Activated CD4-positive, alpha-beta T cell treated with anti-CD3 and anti-CD28 coated beads, Interleukin-2, Interleukin-4, amounts not matched to agents 100 ng/mL and 50 ng/mL, durations not matched to agents 16 hours and 8 hours (primary cell): ENCODE measurements at places on chromosomes 13 and 19.
A peak's percentile ranks its signal among the peaks of the same experiment; 100 is the strongest.

GRCh38 chr13:105655046-105655445 is 880.4 kb downstream of the EFNB2 start:
- DNase-seq = no peak

DNA sequence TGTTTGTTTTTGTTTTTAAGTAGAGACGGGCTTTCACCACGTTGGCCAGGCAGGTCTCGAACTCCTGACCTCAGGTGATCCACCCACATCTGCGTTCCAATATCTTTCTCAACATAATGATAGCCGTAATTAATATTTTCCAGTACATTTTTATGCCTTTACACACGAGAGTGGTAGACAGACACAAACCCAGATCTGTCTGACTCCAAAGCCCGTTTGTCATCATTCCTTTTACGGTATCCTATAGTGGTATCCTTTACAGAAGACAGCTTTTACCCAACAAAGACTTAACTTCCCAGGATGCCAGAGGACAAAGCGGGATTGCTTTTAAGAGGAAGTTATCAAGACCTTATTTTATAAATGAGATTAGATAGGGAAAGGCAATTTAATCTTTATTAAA is 59.8 kb downstream of the IPO5 start:
- no peak for DNase-seq

GRCh38 chr13:67200605-67201004 is 29.5 kb downstream of the PCDH9 start:
- DNase-seq = no peak

- DNase-seq = no peak
Observed at GRCh38 chr19:35601971-35602370, 10.6 kb upstream of the HAUS5 start.

GRCh38 chr13:50326811-50327210 is 311.6 kb downstream of the KCNRG start:
- no peak for DNase-seq

DNA sequence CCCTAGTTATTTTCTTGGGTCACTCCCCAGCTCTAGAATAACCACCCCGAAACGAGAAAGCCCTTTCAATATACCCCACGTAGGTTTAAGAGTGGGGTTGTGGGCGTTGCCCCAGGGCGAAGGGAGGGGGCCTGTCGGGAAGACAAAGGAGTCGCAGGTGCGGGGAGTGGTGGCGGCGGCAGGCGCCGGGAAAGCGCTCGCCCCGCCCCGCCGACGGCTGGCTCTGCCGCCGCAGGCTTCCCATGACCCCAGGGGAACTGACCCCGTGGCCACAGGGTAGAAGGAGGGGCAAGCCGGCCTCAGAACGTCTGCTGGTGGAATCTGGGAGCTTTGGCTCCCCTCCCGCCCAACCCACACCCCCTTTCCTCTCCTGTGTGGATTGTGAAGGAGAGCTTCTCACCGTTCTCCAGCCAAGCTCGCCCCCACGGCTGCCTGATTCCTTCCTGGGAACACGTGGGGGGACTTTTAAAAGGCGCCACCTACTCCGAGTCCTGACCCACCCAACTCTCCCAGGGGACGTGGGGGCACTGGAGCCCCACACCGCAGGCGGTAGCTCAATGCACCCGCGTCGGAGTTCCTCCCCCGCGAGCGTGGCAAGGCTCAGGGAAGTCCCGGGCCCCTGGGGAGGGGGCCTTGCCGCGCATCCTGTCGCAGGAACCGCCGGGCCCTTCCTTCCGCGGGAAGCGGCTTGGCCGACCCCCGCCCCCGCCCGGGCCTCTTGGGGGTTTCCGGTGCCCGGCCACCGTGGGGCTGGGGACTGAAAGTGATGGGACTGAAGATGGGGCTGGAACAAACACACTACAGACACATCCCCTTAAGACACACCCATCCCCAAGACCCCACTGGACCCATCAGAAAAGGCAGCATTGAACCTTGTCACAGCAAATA is 5.5 kb downstream of the IER2 start:
- DNase-seq = peak; percentile 70

DNA sequence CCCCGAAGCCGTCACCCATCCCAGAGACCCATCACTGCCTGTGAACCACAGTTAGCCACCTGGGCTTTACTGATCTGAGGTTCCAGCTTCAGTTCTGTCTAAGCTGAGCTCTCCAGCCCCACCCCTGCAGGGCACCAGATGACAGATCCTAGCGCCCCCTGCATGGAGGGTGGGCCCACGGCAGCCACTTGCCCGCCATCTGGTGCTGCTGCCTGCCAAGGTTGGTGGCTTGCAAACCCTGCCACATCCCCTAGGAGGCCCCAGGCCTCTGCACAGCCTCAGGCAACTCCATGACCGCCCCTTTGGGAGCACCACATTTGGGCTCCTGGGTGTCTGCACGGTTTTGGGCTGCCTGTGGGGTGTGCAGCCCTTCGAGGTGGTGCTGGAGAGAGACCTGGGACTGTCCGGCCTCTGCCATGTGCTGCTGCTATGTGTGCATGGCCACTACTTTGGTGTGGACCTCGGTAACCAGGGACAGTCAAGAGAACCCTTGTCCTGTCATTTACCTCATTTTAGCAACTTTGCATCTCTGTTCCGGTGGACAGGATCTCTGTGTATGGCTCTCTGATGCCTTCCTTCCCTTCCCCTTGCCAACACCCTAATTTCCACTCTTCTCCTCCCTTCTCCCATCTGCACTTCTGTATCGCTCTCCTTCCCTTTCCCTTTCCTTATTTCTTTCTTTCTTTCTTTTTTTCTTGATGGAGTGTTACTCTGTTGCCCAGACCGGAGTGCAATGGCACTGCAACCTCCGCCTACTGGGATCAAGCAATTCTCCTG is 17.4 kb upstream of the SDHAF1 start:
- peak; percentile 31 for DNase-seq

DNA sequence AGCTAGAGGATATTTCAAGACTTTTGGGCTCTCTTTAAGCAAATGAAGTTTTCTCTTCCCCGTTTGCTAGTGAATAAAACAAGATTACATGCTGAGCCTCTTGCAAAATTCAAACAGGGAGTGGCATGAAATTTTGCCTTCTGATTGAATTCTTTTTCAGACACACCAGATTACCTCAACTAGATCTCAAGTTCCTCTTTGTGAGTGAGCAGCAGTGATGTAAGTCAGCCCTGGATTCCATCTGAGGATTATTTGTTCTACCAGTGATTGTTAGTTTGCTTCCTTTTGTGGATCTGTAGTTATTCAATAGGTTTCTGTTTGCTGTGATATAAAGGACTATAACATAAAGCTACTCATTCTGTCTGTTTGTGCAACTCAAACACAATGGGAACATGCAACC is 407.7 kb downstream of the LMO7 start:
- no peak for DNase-seq

DNA sequence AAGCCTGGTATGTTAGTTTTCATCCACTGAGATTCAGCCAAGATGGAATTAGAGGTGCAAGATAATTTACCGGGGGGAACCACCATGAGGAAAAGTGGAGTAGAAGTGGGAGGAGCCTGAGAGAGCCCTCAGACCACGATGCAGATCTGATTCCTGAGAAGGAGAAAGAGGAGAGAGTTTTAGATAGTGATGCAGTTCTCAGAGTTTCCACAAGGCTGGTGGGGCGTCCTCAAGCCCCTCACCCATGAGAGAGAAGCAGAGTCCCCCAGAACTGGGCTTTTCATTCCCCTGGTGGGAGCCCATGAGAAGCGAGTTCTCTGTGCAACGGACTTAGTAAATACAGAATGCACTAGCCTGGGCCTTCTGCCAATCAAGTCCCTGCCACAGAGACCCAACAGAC is 18.1 kb downstream of the CEACAM5 start:
- DNase-seq = no peak

GRCh38 chr13:46632176-46632575 is 79.2 kb downstream of the LRCH1 start:
- DNase-seq = no peak

- no peak for DNase-seq
Observed at GRCh38 chr13:79516595-79516994, 35.6 kb downstream of the NDFIP2 start.

DNA sequence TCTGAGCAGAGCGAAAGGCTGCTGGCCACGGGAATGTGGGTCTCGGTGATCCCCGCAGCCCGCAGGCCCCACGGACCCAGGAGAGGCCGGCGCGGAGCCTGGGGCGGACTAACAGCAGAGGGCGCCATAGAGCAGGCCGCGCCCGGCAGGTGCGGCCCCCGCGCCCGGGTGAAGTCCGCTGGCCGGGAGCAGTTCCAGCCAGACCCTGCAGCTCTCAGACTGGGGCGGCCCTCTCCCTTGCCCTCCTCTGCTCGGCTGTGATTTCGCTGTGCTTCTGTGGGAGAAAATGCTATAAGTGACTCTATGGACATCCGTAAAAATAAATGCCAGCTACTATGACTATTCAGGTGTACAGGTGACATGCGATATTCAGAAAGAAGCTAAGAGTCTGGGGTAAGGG is 37.7 kb downstream of the GSX1 start:
- DNase-seq = peak; percentile 45

GRCh38 chr19:49335071-49335783 is at the start of gene CD37:
CD37 (plus strand) TSS chr19:49335406; CDS start chr19:49335541, 135 bp downstream.
- peak; percentile 50 for DNase-seq

DNA sequence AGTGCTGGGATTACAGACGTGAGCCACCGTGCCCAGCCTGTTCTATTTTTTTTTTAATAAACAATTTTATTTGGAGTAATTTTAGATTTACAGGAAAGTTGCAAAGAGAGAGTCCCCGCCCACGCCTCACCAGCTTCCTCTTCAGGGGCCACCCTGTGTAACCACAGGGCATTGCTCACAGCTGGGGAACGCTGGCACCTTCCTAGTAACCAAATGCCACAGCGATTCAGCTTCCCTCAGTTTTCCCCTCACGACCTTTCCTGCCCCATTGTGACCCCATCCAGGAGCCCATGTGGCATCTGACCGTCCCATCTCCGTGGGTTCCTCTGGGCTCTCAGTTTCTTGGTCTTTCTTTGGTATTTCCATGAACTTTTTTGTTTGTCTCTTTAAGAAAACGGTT is 83.9 kb downstream of the GNG7 start:
- peak; percentile 74 for DNase-seq

DNA sequence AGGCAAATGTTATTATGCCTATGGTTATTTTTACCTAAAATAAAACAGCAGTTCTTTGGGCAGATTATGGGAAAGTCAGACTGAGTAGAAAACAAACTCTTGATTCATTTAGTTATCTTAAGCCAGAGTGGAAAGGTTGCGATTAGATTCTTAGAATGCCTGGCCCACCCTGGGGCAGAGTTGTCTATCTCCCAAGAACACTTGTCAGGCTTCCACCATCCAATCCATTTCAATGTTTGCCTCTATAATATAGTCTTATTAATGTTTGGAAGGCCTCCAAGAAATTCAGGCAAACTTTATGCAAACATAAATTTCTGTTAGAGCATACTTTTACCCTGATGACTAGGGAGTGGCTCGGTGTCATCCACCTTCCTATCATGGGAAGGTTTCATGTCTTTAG is 207.0 kb downstream of the SLITRK6 start:
- no peak for DNase-seq

GRCh38 chr19:53541971-53542370 is 4.0 kb downstream of the ZNF331 start:
- no peak for DNase-seq

DNA sequence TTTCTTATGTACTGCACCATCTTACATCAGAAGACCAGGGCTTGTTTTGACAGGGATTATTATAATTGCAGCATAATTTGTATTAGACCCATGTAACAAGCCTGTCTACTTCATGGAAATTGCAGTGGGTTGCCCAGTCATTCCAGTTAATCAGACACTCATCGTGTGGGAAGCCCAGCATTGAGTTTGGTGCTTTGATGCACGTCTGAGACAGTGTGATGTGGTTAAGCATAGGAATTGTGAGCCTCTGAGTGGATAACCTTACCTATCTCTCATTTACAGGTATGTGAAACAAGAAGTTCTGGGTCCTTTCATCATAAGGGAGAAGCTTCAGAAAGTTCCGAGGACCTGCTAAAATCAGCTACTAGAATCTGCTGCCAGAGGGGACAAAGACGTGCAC is 12.8 kb downstream of the RGCC start:
- DNase-seq = no peak

DNA sequence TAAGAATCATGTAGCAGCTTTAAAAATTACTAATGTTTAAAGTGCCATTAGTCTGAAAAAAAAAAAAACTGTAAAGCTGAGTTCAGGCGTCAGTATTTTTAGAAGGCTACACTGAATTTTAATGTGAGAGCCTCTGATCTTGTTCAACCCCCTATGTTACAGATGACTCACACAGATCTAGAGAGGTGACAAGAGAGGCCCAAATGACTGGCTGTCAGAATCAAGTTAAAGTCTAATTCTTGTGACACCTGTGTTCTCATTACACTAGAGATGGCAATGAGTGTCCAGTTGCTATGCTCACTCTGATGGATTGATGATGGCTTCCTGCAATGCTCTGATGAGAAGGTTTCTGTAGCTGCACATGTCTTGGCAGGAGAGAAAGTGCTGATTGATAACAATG is 203.5 kb upstream of the OBI1 start:
- DNase-seq = no peak

GRCh38 chr19:5968431-5969373 is 9.2 kb downstream of the RANBP3 start:
- DNase-seq = no peak

GRCh38 chr13:19910336-19911072 is 47.1 kb upstream of the ZMYM5 start:
- no peak for DNase-seq

GRCh38 chr19:1396019-1396767 is 5.1 kb downstream of the GAMT start:
- DNase-seq = no peak

DNA sequence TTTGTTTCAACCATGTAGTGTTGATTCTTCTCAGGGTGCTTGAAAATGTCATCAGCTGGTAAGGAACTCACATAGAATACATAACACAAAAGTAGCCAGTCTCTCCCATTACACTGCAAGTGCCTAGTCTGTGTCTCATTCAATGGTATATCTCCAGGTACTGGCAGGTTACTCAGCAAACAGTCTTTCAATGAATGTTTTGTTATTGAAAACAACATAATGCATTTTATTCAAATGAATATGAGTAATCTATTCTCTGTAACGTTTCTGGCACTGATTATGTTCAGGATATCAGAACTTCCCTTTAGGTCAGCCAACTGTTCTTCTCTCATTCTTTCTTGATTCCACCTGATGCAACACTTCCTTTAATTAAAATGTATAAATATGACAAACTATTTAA is 68.0 kb upstream of the SLITRK1 start:
- no peak for DNase-seq

GRCh38 chr13:93244141-93244917 is 17.7 kb downstream of the GPC6 start:
- DNase-seq = no peak

GRCh38 chr13:35014606-35015213 is 72.6 kb downstream of the NBEA start:
- DNase-seq = no peak

GRCh38 chr19:39351537-39352064 is 9.4 kb downstream of the SAMD4B start:
- DNase-seq = peak; percentile 93

GRCh38 chr19:14118165-14119051 is 846 bp upstream of the PRKACA start:
- DNase-seq = no peak

- no peak for DNase-seq
Observed at GRCh38 chr13:73608157-73608516, 526.1 kb downstream of the KLF12 start.

- no peak for DNase-seq
Observed at GRCh38 chr13:87128491-87128890, 542.7 kb upstream of the SLITRK5 start.
